Stimulated activated CD8-positive, alpha-beta memory T cell treated with anti-CD3 and anti-CD28 coated beads, Interleukin-15, amount 100 ng/mL, for 48 hours (primary cell): ENCODE measurements at places on chromosomes 11 and 22.

DNA sequence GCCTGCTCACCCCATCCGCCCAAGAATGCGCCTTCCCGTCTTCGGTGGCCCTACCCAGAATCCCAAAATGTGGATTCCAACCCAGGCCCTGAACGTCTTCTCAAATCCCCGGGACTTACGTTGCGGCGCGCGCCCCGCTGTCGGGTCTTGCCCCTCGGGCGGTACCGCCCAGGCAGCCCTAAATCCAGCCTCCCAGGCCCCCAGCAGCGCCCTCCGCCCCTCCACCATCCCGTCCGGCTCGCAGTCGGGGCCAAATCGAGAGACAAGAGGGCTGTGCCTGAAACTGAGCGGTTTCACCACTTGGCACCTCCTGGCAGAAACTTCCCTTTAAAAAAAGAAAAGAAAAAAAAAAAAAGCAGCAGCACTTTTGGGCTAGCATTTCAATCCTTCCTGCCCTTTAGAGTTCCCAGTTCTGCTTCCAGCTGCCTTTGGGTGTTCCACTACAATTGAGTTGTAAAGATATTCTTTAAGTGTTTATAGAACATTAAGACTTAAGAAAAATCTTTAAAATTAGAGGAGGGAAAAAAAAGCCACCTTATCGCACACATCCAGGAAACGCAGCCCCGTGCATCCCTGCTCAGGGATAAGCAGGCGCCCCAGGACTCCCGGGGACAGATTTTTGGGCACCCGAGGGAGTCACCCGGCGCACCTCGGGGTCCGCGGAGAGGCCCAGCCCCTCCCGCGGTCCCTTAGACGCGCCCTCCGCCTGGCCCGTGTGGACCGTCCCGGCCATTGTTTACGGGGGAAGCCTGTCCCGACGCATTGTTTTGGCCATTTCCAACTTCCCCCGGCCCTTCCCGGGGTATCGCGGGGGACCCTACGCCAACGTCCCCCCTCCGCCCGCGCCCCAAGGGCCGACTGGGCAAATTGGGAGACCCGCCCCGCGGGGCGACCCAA, 57.6 kb downstream of the KCNJ4 start:
- no peak for DNase-seq

GRCh38 chr11:35404388-35404775, 15.0 kb downstream of the SLC1A2 start:
- no peak for DNase-seq

DNA sequence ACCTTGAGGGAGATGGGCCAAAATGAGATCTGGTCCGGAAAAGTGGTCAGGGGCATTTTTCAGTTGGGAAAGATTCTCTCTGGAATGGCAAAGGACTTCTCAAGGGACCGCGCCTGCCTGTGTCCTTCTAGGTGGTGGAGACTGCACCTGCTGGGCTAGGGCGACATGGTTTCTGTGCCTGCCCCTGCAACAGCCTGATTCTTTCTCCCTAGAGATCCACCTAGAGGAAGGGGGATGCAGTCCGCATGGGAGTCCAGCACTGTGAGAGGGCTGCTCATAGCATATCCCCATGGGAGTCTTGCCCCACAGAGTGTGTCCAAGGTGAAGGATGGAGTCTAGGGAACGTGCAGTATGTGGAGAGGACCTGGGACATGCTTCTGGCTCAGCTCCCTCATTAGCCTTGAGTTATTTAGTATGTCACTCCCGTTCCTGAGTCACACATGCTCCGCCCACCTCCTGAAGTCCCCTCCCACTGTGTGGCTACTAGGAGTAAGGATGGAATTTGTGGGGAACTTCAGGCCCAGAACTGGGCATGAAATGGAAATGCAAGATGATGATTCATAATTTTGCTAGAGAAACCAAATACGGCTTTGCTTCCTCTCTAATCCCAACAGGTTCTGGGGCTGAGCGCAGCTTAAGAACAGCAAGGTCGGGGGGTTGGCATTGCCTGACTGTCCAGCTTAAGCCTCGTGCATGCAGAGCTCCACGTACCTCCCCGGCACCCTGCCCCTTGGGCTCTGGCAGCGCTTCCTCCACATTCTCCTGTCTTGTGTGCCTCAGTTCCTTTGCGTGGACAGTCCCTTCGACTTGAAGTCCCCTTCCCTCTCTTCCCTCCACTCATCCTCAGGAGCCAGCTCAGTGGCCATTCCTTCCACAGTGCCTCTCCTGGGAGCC, 35.0 kb downstream of the GRIK4 start:
- DNase-seq: no peak

DNA sequence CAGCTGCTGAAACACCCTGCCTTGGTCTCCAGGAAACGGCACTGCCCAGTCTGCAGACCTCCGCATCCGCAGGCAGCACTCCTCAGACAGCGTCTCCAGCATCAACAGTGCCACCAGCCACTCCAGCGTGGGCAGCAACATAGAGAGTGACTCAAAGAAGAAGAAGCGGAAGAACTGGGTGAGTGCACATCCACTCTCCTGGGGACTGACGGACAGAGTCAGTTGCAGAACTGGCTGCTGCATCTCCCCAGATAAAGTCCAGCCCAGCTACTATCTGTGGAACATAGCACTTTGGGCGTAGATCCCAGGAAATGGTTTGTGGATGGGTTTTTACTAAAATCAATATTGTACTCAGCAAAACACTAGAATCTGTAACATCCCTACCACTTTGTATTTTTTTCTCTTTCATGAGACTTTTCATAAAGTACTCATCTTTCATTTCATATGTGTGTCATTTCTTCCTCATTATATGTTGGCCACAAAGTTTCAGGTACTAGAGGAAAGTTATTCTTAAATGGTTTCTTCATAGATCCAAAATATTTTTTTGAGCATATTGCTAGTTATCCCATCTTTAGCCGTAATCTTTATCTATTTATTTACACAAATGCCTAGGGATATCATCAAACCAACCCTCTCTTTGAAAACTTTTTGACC, 80.1 kb downstream of the DBX1 start:
- no peak for DNase-seq

DNA sequence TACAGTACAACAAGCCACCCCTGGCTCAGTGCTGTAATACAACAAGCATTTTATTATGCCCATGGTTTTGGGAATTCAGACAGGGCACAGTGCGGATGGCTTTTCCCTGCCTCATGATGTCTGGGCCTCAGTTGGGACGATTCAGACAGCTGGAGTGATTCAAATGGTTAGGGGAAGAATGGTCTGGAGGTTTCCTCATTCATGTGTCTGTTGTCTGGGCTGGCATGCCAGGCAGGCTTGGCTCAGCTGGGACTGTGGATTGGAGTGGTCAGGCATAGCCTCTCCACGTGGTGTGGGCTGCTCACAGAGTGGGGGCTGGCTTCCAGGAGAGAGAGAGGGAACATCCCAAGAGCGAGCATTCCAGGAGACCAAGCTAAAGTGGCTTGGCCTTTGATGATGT, 164.4 kb downstream of the C11orf91 start:
- DNase-seq: no peak

DNA sequence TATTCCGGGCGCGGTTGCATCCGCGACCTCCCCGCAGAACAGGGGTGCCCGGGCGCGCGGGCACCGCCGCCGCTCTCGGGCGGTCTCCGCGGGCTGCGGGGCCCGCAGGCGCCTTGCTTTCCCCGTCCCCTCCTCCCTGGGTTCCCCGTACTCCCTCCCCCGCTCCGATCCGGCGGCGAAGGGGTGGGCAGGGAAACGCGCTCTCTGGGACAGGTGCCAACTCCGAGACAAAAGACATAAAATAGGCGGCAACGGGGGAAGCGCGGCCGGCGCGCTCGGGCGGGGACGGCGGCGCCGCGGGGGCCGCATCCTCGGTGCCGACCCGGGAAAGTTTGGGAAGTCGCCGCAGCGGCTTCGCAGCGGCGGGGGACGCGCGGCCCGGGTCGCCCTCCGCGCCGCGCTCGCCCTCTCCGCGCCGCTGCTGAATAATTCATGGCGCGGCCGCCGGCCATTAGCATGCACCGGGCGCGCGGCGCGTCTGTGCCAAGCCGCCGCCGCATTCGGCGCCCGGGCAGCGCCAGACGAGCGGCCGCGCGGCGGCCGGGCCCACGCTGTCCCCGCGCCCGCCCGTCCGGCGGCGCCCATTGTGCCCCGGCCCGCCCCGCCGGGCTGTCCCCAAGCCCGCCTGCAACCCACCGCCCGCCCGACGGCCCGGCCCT, 78.7 kb upstream of the PPARA start:
- DNase-seq: no peak

- no peak for DNase-seq
Observed at GRCh38 chr22:47112994-47113852, 350.8 kb downstream of the TBC1D22A start.

DNA sequence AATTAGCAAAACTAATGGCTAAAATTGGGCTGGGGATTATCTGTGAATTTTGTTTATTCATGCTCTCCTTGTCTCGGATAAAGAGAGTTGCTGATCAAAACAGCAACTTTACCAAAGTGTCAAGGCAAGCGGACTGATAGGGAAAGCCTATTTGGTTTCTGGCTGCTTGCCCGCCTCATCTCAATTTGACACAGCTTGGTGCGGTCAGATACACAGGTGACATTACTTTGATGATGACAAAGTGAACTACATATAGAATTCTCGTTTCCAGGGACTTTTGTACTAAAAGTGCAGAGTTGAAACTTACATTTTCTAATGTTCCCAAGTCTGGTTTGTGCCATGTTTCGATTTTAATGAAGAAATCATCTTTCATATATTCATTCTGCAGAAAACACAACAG, 22.8 kb downstream of the PITPNB start:
- DNase-seq: no peak

- no peak for DNase-seq
Observed at GRCh38 chr11:111472228-111472627, 40.0 kb downstream of the BTG4 start.

GRCh38 chr11:125978181-125978716, 32.4 kb downstream of the VSIG10L2 start:
- no peak for DNase-seq

- DNase-seq: no peak
Observed at GRCh38 chr22:49954354-49954753, 6.2 kb upstream of the PIM3 start.

- peak; percentile 1 for DNase-seq
Observed at GRCh38 chr22:39773976-39774539, 119.5 kb downstream of the ENTHD1 start.

DNA sequence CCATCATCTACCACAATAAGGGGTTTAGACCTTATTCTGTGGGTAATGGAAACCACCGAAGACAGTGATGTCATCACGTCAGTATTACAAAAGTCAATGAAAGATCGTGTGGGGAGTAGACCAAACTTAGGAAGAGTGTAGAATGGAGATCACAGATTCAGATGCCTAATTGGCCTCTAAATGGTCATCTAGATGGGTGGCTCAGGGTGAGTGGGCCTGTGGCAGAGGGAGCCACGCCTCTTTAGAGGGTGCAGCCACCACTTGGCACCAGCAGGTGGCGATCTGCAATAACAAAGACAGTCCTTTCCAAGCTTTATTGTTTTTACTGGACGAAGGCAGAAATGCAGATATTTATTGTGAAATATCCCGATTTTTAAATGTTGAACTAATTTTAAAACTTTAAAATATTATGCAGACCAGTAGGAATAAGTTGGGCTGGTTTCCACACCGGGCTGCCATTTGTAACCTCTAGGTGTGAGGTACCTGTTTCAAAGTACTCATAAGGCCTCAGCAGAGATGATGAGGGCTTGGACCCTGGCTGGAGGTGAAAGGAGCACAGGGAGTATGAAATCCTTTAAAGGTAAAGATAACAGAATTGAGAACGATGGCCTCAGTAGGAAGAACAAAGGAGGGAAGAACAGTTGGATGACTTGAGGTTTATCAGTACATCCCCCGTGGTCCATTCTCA, 222.0 kb downstream of the DBX1 start:
- peak; percentile 14 for DNase-seq

GRCh38 chr22:49937758-49938564, 19.5 kb downstream of the CRELD2 start:
- DNase-seq: no peak

DNA sequence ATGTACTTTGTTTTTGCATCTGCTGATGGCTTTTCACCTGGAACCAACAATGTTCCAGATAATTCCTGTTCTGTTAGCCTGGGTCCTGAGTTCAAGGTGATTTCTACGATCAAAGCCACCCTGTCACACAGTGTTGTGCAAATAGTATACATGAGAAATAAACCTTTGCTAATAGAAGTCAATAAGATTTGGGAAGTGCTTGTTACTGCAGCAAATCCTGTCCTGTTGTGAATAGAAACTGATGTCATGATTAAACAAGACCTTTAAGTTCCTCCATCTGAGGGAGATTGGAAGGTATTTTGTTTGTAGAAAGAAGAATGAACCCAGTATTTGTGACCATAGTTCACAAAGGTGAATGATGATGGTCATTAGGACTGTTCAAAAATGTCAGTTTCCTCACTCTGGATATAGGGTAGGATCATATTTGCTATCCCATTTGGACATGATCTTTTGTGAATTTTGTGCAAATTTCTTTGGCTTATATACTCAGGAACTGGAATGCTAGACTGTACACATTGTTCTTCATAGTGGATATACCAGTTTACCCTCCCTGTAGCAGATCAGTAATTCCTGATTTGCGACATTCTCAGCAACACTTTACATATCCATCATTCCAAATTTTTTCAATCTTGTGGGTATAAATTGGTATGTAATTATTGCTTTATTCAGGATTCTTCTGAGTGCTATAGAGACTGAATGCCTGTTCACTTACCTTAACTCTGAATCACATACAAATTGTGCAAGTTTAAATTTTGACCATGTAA, 428.5 kb downstream of the METTL15 start:
- no peak for DNase-seq

DNA sequence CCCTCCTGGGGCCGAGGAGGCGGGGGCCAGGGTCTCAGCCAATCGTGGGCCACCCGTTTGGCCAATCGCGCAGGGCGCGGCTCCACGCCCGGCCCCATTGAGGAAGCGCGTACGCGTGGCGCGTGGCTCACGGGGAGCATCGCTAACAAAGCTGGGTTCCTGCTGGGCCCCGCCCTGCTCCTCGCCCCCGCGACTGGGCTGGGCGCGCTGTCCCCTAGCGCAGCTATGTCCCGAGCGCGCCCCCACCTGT, 614 bp upstream of the ASCL2 start:
- DNase-seq: peak; percentile 20

GRCh38 chr11:131724436-131724975, 354.1 kb downstream of the NTM start:
- DNase-seq: no peak

DNA sequence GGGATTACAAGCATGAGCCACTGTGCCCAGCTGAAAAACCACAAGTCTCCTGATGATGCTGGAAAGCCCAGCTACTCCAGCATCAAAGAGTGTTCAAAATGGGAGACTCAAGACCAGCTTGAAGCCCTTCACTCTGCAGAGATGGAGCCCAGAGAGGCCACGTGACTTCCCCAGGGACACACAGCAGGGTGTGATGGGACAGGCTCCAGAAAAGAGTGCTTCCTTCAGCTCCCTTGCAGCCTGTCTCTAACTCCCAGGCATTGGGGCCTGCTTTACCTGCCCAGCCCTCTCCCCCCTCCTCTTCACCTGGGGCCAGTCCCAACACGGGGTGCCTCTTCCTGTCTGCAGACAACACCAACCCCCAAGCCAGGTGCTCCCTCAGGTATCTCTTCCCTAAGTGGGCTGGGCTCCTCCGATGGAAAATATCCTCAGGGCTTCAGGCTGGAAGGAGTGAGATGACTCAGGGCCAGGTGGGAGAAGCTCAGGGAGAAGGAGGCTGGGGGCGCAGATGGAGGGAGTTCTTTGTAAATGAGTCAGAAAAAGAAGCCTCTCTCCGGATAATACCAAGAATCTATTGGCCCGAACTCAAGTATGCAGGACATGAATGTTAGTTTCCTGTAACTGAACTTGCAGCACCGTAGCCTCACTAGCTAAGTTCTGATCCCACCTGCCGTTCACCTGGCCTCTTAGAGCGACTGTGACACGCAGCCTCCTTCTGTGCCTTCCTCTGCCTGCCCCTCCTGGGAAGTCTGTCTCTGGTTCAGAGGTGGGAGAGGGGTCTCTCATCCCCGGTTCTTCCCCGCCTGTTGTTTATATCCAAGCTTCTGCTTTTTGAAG, 326.6 kb downstream of the MN1 start:
- no peak for DNase-seq

GRCh38 chr22:23219822-23220484, 39.6 kb downstream of the BCR start:
- DNase-seq: peak; percentile 62
